ENCODE measurements at places on chromosomes 4 and X. TPM values are rescaled to one million over a fixed set of nuclear protein-coding genes. Genes with fewer than 3 reads are reported as not detected.

- no peak overlapping the region for H3K4me3 ChIP-seq
- no peak overlapping the region for H3K27ac ChIP-seq
- no peaks in the 10 kb centered on the region for H3K4me1 ChIP-seq
- H3K36me3 ChIP-seq: no peaks in the 10 kb centered on the region
These were observed 171.3 kb downstream of the BTC start for GRCh38 chr4:74623041-74623440.

- H3K4me1 ChIP-seq: no peaks in the 10 kb centered on the region
- no peaks in the 10 kb centered on the region for H3K36me3 ChIP-seq
- DNase-seq: no peak
- H3K27ac ChIP-seq: no peak overlapping the region
- H3K4me3 ChIP-seq: no peak overlapping the region
These were observed 23.1 kb downstream of the LGI2 start for GRCh38 chr4:25007598-25007997.

- H3K4me1 ChIP-seq: no peaks in the 10 kb centered on the region
- no peaks in the 10 kb centered on the region for H3K27me3 ChIP-seq
- H3K4me3 ChIP-seq: no peak overlapping the region
- DNase-seq: no peak
These were observed 63.5 kb upstream of the PLAC8 start for GRCh38 chr4:83178029-83178428.

Gene CSAG3
- total RNA-seq: not detected

DNA sequence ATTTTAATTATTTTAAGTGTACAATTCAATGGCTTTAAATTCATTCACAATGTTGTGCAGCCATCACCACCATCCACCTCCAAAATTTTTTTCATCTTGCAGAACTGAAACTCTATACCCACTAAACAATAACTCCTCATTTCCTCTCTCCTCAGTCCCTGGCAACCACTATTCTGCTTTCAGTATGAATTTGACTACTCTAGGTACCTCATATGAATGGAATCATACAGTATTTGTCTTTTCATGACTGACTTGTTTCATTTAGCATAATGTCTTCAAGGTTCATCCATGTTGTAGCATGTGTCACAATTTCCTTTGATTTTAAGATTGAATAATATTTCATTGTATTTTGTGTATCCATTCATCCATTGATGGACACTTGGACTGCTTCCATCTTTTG is 46.9 kb downstream of the KIF4A start:
- H3K4me1 ChIP-seq: no peaks in the 10 kb centered on the region
- no peak overlapping the region for H3K27ac ChIP-seq
- no peaks in the 10 kb centered on the region for H3K27me3 ChIP-seq
- no peak for DNase-seq
- no peak overlapping the region for H3K4me3 ChIP-seq

- H3K27ac ChIP-seq: no peak overlapping the region
- H3K4me1 ChIP-seq: no peaks in the 10 kb centered on the region
- H3K36me3 ChIP-seq: no peaks in the 10 kb centered on the region
- H3K27me3 ChIP-seq: no peaks in the 10 kb centered on the region
These were observed 8.9 kb downstream of the HTN1 start for GRCh38 chr4:70059149-70059548.

Gene TCEAL6
- 2.6 TPM for total RNA-seq

Gene S100G
- not detected for total RNA-seq
